ENCODE measurements at places on chromosomes 1 and 21.

DNA sequence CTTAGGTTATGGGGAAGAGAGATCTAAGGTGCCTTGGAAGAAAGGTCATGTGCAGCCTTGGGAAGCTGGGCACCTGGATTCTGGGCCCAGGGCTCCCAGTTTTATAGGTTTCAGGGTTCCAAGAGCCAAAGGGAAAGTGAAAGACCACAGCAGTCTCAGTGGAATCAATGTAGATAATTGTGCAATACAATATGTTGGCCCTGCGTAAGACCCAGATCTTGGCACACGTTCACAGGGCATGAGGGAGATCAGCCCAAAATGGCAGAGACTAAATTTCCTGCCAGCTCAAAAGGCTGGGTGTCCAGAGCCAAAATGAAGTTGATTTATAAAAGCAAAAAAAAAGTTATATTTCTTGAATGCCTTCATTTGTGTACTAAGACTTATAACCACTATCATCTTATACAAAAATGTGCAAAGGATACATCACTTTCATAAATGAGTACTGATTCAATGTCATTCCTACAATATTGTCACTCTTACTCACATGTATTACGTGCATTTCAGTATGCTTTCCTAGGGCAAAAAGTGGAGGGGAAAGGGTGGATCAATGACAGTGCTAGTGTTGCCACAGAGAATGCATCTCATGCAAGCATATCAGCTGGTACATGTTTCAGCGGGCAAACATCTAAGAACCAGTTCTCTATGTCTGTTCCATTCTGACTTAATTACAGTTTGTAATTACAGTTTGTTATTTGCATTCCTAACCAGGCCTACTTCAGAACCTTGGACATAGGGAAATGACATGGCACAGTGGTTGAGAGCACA is 22.5 kb upstream of the NPL start:
- DNase-seq = no peak

- no peak for DNase-seq
These were observed 302.2 kb upstream of the ESRRG start for GRCh38 chr1:217025381-217025780.

- DNase-seq = no peak
These were observed 144.1 kb downstream of the TNR start for GRCh38 chr1:175599212-175599705.

DNA sequence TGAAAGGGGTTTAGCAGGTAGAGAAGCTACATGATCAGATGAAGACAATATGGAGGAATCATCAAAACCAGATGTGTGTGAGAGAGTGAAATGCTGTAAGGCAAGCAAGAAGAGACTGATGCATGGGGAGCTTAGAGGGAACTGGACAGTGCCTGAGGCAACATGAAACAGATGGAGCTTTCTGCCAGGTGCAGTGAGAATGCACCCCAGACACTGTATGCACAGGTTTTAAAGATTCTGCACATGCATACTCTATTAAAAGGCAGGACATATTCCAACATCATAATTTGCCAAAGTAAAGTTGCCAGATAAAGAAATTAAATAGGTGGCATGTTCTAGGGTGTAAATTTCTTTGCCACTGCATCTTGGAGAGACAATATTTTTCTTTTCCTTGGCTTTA is 200.1 kb downstream of the AMY1C start:
- DNase-seq = no peak

GRCh38 chr1:100883963-100884362 is 10.7 kb downstream of the EXTL2 start:
- no peak for DNase-seq

GRCh38 chr1:87598429-87598828 is 269.7 kb downstream of the LMO4 start:
- DNase-seq = no peak

- no peak for DNase-seq
These were observed 11.2 kb upstream of the TRIM33 start for GRCh38 chr1:114522264-114522575.

- DNase-seq = no peak
These were observed 816 bp downstream of the HYI start for GRCh38 chr1:43452789-43453441.

GRCh38 chr1:62962901-62963776 is 179.2 kb downstream of the ATG4C start:
- DNase-seq = no peak

- DNase-seq = no peak
These were observed 133.2 kb downstream of the PROX1 start for GRCh38 chr1:214120951-214121350.

DNA sequence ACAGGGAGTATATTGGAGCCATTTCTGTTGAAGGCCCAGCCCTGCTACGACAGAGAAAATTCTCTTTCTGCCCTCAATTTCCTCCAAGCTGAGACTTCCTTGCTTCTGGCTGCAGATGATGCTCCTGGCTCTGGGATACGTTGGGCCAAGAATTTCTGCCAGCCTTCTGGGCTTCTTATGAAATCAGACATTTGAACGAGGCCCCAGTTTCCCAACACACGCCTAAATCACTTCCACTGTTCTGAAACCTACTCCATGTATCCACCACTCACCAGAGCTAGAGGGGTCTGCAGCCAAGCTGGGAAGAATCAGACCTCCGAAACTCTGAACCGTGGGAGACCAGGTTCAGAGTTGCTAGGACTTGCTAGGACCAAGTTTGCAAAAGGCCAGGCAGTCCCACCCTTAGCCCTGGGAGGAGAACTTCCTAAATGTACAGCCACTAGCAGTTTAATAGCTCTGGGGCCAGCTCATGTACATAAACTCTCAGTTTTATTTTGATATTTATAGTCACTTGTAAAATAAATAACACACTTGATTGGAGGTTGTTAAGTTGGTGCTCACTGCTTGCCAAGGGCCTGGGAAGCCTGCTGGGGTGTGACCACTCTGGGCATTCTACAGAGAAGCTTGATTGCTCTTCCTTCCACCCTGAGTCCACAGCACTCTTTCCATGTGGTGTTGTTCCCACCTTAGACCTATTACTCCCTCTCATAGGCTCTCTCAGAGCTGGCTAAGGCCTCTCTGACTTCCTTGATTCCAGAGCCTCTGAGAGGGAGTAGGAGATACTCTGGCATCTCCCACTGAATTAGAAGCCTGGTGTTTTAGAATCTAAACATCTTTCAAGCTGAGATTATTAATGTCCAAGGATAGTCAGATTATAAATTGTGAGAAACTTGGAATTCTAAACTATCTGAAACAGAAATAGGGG is 83.4 kb upstream of the TRABD2B start:
- no peak for DNase-seq

DNA sequence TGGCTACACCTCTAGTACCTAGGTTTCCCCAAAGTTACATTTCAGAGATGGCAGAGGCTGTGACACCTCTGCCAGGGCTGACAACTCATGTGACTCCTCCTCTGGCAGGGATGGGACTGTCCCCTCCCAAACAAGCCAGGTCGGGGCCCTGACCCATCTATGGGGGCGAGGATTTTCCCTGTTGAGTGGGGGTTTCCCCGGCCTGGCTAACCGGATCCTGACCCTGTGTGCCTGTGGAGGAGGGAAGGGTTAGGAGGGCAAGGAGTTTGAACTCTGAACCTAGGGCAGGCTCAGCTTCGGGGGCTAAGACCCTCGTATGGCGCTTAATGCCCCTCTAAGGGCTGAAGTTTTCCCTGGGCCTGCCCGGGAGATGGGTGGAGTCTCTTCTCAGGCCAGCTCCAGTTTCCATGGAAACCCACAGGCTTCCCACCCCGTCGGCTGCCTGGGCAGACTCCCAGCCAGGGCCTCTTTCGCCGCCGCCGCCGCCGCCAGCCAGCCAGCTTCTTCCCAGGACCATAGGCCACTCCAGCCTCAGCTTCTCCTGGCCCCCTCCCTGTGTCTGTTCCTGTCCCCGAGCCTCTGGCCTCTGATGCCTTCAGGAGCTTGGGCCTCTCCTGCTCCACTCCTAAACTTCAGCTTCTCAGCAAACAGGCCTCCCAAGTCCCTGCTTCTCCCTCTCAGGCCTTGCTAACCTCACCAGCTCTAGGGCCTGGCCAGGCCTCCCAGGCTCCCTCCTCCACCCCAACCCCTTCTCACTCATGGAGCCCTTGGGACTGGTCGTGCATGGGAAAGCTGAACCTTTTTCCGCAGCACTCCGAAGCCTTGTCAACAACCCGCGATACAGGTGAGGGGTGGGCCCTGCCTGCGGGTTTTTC is at the start of gene BTBD19:
TSS of gene BTBD19 (plus strand) at position 461 of the 875 bp plus-strand sequence. CDS start at position 759, 298 bp downstream.
- peak; percentile 22 for DNase-seq

GRCh38 chr1:89594096-89594740 is 38.7 kb upstream of the LRRC8C start:
- no peak for DNase-seq

GRCh38 chr1:3064296-3064850 is 4.6 kb upstream of the PRDM16 start:
- DNase-seq = no peak

- no peak for DNase-seq
These were observed 14.4 kb downstream of the FHAD1 start for GRCh38 chr1:15261155-15262002.

GRCh38 chr1:153586347-153586746 is 20.7 kb upstream of the S100A2 start:
- DNase-seq = no peak

GRCh38 chr1:179169616-179170467 is 59.6 kb downstream of the ABL2 start:
- DNase-seq = no peak

GRCh38 chr1:179935909-179936496 is 18.6 kb upstream of the CEP350 start:
- no peak for DNase-seq

GRCh38 chr1:218363141-218363540 is 18.0 kb downstream of the TGFB2 start:
- no peak for DNase-seq

- no peak for DNase-seq
These were observed 77.4 kb upstream of the BTG3 start for GRCh38 chr21:17690078-17690494.

Data from activated effector memory CD4-positive, alpha-beta T cell treated with Interleukin-2 at 50 U/mL for 16 hours (primary cell).